H9 (cell line): ENCODE measurements at places on chromosomes 3 and 15.

DNA sequence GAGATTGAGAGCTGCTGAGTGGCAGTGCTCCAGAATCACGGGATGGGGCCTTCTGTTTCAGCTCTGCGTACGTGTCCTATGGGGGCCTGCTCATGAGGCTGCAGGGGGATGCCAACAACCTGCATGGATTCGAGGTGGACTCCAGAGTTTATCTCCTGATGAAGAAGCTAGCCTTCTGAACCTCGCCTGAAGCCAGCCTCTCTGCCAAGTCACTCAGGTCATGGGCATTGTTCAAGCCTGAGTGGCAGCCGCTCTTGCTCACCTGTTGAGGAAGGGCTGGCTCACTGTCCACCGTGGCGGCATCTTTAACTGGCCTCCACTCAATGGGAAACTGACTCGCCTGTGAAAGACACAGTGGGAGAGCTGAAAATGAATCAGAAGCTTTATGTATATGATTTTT, 6.6 kb downstream of the POLR2H start:
- no peak overlapping the region for H3K4me3 ChIP-seq
- no peak overlapping the region for H3K27ac ChIP-seq
- H3K27me3 ChIP-seq: no peaks in the 10 kb centered on the region
- no peaks in the 10 kb centered on the region for H3K4me1 ChIP-seq
- peaks cover 58% of the 10 kb centered on the region for H3K36me3 ChIP-seq
- DNase-seq: no peak

DNA sequence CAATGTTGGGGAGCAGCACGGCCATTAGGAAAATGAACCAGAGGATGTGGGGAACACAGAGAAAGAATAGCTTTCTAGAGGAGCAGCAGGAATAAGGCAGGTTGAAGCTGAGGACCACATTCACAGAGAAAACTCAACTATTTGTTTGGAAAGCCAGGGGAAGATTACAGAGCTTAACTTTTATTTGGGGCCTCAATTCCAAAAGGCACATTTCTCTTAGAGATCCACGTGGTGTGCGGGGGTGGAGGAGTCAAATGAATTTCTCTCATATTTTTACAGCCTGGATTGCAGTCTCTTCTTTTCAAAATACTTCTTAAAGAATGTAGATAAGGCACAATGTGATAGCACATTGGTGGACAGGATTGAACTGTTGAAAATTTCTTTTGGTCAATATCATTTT, 253.7 kb downstream of the ROBO1 start:
- no peak for DNase-seq
- no peak overlapping the region for H3K4me3 ChIP-seq
- H3K27me3 ChIP-seq: no peaks in the 10 kb centered on the region
- no peaks in the 10 kb centered on the region for H3K4me1 ChIP-seq
- no peak overlapping the region for H3K27ac ChIP-seq

DNA sequence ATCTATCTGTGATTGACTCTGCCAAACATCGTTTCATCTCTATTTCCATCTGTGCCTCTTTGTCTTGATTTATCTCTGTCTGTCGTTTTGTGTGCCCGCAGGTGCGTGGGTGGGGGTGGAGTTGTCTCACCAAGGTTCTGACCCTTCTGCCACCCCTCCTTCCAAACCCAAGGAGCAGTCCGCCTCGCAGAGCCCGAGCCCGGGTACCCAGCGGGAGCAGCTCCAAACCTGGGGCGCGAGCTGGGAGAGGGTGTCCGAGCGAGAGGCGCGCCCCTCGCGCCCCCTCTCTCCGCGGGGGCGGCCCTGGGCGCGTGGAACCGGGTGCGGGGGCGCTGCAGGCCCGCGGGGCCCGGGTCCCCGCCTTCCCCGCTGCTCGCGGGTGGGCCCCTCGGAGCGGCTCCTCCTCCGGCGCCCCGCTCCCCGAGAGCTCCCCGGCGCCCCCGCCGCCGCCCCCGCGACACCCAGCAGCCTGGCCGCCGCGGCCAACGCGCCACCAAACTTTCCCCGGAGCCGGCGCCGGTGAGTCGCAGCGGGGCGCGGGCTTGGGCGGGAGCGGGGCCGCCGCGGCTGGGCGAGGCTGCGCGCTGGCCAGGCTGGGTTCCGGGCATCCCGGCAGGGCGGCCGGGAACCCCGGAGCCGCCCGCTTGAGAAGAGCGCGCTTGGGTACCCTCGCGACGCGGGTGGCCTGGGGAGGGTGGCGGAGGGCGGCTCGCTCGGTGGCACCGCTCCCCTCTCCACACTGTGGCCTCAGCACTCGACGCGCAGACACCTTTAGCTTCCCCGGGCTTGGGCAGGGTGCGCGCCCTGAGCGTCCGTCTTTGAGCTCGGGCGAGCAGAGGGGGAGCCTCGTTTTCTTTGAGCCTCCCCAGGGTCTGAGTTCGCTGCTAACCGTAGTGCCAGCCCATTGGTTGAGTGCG, at the start of gene HRH1:
TSS of gene HRH1 (plus strand) at position 458 of the 917 bp plus-strand sequence. CDS start 104,545 bp downstream, outside the sequence.
- H3K4me1 ChIP-seq: no peaks in the 10 kb centered on the region
- DNase-seq: no peak
- H3K36me3 ChIP-seq: no peaks in the 10 kb centered on the region
- no peak within 1 kb of the TSS for H3K27ac ChIP-seq
- peak within 1 kb of the TSS; percentile 72 for H3K4me3 ChIP-seq
- H3K27me3 ChIP-seq: peaks cover 19% of the 10 kb centered on the region; the same call in 1 of the 2 replicates

- H3K36me3 ChIP-seq: no peaks in the 10 kb centered on the region
- no peaks in the 10 kb centered on the region for H3K4me1 ChIP-seq
- no peaks in the 10 kb centered on the region for H3K27me3 ChIP-seq
- H3K4me3 ChIP-seq: no peak overlapping the region
- DNase-seq: no peak
- H3K27ac ChIP-seq: no peak overlapping the region
Measured at GRCh38 chr3:5006755-5007202, 27.5 kb downstream of the BHLHE40 start.

GRCh38 chr15:27725731-27726130, 373.4 kb downstream of the OCA2 start:
- no peaks in the 10 kb centered on the region for H3K27me3 ChIP-seq
- no peak for DNase-seq
- no peaks in the 10 kb centered on the region for H3K36me3 ChIP-seq
- no peak overlapping the region for H3K27ac ChIP-seq
